ENCODE measurements at places on chromosomes 7 and 10.

GRCh38 chr10:36888925-36889573 lies 236.3 kb upstream of the ANKRD30A start:
- DNase-seq: peak; percentile 27

- no peak for DNase-seq
Measured at GRCh38 chr7:21566094-21566493, 23.3 kb downstream of the DNAH11 start.

GRCh38 chr7:120735791-120736190 lies 122.2 kb downstream of the TSPAN12 start:
- DNase-seq: no peak

DNA sequence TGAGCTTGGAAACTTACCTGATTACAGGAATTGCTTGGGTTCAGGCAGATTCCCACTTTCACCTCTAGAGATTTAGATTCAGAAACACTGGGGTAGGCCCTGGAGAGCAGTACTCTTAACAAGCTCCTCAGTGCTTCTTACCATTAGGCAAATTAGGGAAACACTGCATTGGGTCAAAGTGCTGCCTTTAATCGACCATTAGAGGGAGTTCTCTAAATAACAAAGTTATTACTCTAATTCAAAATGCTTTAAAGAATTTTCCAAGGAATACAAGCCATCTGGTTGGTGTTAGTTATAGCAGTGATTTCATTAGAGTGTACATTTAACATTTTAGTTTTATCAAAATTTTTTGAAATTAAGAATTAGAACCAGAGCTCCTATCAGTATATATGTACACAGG lies 324.5 kb downstream of the GFRA1 start:
- no peak for DNase-seq

GRCh38 chr10:43227911-43228782 lies 38.7 kb downstream of the RASGEF1A start:
- DNase-seq: no peak

DNA sequence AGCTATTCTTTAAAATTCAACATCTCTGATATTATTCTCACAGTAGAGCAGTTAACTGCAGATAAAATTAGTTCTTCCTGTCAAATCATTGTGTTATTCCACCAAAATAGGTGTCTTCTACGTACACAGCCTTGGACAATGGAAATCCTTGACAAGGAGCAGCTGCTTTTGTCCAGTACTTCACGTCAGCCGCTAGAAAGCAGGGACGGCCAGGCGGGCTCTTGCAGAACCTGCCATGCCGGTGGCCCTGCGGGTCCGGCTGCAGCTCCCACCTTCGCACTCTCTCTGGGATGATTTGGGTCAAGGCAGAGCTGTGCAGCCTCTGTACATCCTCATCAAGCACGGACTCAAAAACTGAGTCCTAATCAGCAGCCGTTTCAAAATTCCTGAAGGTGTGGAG lies 2.2 kb upstream of the FOXI2 start:
- DNase-seq: no peak

DNA sequence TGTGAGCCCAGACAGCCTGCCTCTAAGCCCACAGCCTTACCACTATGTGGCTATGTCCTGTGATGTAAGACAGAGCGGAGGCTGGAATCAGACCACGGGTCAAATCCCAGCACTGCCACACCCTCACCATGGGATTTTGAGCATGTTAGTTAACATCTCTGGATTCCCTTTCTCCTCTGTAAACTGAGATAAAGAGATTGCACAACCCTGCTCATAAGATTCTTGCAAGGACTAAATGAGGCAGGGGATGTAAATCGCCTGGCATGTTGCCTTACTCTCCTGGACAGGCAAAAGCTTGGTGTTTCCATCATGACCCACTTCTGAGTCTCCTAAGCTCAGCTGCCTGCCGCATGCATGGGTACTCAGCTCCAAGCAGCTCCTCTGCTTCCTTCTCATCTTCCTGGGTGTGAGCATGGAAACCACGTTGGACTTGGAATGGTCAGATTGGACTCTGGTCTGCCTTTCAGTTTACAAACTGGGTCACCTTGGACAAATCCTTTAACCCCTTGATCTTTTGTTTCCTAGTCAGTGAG lies 41.3 kb upstream of the MTURN start:
- DNase-seq: no peak

- DNase-seq: no peak
Measured at GRCh38 chr7:43456200-43456599, 126.7 kb upstream of the STK17A start.

- DNase-seq: no peak
Measured at GRCh38 chr7:8063706-8064297, 95.2 kb downstream of the GLCCI1 start.

DNA sequence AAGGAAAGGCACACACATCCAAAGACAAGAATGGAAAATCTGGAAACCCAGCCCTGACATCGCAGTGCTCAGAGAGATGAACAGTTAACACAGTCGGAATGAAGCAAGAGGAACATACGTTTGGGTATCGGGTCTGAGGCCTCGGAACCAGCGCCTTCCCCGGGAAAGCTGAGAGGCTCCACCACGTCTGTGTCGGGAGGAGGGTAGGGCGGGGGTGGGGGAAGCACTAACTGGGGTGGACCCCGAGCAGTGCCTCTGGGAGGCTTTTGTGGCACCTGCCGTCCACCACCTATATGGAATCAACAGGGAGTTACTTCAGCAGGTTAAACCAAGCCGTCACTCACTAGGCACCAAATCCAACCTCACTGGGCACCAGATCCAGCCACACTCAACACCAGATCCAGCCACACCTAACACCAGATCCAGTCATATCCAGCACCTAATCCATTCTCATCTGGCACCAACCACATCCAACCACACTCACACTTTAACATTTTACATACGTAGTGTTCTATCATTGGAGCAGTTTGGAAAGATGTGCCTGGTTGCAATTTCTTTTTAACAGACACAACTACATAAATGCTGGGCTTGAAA lies 233.6 kb downstream of the COBL start:
- no peak for DNase-seq

GRCh38 chr10:120981601-120982391 lies 130.6 kb downstream of the WDR11 start:
- no peak for DNase-seq

DNA sequence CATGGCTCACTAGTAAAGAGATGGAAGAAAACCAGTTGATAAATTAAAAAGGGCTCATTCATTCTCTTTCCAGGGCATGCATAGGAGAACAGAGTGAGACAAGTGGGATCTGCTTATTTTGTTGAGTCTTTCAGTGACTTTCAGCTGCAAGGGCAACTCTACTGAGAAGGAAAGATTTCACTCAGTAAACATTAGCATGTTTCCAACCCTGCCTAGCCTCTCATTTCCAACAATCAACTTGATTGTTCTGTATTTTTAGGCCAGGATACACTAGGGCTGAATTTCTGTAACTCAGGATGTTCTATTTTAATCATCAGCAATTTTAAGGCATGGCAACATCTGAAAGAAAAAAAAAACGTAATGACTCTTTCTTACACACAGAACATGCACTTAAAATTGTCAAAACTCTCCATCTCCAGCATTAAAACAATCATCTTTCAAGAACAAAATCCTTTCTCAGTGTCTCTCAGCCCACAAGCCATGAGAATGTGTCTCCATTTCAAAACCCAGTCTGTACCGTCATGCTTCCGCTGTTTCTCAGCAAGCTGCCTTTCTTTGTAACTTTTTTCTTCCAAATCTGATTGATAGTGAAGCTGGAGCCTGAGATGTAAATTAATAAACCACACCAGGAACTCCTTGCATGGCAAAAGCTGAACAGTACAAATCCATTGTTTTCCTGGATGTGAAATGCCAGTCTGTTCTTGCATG lies 147.2 kb upstream of the KLF14 start:
- DNase-seq: no peak

DNA sequence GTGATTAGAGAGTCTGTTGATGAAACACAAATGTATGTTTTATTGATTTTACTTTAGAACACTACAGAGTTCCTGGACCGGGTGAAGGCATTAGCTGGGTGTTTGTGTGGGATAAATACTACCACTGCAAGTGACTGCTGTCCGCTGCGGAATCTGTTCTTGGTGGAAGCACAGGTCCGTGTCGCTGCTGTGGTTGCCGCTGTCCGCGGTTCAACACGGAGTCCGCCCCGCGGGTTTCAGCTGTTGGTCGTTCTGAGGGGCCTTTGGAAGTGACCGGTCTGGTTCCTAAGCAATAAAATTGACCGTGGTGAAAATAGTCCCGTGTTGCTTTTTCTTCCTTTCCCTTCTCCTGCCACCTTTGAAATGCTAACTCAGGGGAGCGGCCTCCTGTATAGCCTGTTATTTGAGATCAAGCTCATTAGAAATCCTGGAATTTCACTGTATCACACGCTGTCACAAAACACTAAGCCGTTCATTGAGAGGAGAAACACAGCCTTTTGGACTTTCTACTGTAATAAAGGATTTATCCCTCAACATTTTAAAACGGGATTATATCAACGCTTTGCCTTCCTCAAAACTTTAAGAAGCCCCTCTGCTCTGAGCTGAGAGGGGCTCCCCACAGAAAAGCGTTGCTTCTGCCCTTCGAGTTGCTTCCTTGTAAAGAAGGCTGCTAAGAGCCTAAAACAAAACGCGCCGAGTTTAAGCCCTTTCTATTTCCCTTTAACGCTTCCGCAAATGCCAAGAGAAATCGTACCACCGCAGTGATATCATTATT lies 2.6 kb downstream of the NKX6-2 start:
- DNase-seq: no peak

DNA sequence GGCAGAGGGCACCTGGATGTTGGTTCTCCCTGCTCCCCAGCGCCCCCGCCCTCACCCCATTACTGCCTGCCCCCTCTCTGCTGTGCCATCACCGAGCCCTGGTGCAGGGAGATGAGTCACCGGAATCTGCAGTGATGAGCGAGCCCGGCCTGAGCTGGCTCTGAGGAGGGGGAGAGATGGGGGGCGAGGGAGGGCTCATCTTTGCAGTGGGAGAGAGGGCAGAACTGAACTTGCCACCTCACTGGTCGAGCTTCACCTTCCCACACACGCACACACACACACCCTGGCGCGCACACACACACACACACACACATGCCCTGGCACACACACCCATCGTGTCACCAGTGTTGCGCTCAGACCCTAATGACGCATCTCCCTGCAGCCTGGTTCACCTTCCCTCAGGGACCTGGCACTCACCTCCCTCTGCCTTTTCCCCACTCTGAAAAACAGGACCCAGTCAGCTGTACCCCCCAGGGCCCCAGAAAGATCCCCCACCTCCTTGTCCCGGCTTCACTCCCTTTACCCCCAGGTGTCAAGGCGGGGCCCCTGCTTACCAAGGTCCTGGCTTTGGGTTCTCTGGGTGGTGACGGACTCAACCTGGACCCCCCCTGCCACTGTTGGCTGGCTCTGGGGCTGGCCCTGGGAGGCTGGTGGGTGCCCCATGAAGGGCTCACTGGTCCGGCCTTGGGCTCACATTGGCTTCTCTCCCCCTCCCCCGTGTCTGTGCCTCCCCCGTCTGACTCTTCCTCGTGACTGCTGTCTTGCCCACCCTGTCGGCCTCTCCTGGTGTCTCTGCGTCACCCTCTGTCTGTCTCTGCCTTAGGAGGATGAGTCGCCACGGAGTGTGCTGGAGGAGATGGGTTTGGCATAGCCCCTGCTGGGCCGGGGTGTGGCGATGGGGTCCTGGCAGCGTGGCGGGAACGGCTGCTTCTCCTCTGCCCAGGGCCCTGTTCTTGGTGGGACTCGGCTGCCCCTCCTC lies 5.4 kb downstream of the VGF start:
- DNase-seq: no peak

- DNase-seq: no peak
Measured at GRCh38 chr10:71150796-71151195, 61.6 kb upstream of the UNC5B start.

GRCh38 chr10:78913219-78914059 lies 155.3 kb upstream of the ZMIZ1 start:
- no peak for DNase-seq

DNA sequence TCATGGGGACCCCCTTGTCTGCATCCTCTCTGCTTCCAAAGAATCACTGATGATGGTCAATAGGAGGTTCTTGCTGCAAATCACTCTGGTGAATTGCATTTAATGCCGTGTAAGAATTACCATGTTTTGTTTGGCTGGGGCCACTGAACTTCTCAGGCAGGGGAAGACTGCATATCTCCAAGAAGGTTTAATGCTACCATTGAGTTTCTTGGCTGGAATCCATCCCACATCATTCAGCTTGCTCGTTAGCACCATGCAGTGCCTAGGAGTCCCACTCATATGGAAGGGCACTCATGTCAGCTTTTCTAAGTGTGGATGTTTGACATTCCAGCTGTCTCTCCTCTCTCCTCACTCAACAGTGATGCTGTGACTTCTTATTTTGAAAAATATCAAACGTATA lies 50.2 kb upstream of the BAMBI start:
- DNase-seq: no peak

DNA sequence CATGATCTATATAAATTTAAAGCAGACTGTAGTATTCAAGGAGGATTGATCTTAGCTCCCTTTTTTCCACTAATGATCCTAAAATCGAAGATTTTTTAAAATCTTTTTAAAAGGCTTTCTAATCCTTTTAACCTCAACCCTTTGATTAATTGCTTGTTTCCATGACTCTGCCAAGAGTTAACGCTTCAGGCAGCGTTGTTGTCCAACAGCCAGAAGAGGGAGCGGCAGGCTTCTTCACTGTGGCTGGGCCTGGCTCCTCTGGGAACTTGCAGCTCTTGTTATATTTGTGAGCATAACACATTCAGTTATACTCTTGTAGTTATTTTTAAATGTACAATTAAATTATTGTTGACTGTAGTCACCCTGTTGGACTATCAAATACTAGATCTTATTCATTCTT lies 26.3 kb downstream of the CRCP start:
- DNase-seq: no peak

- DNase-seq: no peak
Measured at GRCh38 chr10:89228962-89229361, 21.8 kb upstream of the CH25H start.

DNA sequence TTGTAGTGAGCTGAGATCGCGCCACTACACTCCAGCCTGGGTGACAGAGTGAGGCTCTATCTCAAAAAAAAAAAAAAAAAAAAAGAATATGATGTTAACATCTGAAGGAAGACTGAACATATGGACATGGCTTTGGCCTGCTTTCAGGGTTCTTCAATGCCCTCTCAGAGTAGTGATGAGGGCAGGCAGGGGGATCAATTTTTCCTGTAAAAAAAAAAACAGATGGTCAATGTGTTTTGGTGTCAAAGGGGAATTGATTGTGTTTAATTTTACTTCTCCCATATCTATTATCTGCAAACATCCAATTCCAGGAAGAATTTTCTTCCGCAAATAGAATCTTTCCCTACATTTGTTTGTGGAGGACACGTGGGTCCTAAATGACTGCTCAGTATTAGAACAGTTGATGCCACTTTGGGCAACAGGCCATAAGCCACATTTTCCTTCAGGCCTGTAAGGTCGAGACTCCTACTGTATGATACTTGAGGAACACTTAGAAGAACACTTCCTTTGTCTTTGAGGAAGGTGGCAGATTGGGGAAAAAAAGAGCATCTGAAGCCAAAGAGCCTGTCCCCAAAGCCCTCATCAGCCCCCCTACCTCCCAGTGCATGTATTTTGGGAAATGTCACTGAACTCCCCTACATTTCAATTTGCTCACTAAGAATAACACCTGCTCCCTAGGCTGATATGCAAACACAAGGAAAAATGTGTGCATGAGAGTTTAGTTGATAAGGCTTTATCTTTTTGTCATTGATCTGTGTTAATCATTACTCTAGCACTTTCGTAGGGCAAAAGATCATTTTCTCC lies 28.3 kb downstream of the MGAM2 start:
- no peak for DNase-seq

Data from KG1 (cell line).